Glutamatergic neuron (in vitro differentiated cells): ENCODE measurements at places on chromosomes 6 and 20. TPM values are rescaled to one million over a fixed set of nuclear protein-coding genes. Genes with fewer than 3 reads are reported as not detected.

DNA sequence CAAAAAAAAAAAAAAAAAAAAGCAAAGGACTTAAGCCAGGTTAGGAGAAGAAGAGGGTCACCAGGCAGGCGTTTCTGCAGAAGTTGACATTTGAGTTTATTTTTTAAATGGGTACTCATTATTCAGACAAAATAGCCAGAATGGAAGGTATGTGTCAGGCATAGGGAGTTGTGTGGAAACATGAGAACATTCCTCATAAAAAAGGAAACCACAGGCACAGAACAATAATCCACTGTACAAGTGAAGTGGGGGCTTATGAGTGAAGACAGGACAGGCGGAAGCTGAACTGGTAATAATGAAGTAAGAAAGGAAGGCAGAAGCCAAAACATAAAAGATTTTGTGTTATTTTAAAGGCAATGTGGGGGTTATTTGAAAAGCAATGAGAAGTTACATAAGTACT lies 104.6 kb downstream of the EPB41L2 start:
- no peaks in the 10 kb centered on the region for H3K4me1 ChIP-seq
- no peak overlapping the region for H3K4me3 ChIP-seq
- DNase-seq = no peak
- H3K36me3 ChIP-seq = no peaks in the 10 kb centered on the region
- no peak overlapping the region for H3K27ac ChIP-seq

GRCh38 chr6:166615059-166615770 lies 11.8 kb downstream of the RPS6KA2 start:
- peak overlapping the region; percentile 59 for H3K4me3 ChIP-seq
- H3K27ac ChIP-seq = peak overlapping the region; percentile 86
- peaks cover 6% of the 10 kb centered on the region for H3K27me3 ChIP-seq
- H3K36me3 ChIP-seq = peaks cover 13% of the 10 kb centered on the region

GRCh38 chr6:55437141-55437540 lies 109.9 kb downstream of the GFRAL start:
- no peak overlapping the region for H3K27ac ChIP-seq
- H3K27me3 ChIP-seq = no peaks in the 10 kb centered on the region
- H3K4me3 ChIP-seq = no peak overlapping the region
- DNase-seq = no peak
- no peaks in the 10 kb centered on the region for H3K36me3 ChIP-seq

DNA sequence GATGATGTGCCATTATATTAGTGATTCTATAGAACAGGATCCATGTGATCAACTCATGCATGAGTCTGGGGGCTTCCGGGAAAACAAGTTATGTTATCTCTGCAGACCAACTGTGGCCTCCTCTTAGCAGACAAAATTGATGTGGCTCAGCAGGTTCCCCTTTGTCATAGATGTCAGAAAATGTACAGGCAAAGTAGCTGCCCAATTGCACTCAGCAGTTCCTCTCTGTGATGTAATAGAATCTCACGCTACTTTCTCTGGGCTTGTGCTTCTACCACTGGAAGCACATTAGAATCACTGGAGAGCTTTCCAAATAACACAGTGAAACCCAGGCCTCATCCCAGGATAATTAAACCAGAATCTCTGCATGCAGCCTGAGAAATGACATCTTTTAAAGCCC lies 253.1 kb downstream of the SLC24A3 start:
- H3K27me3 ChIP-seq = peaks cover 8% of the 10 kb centered on the region
- H3K4me3 ChIP-seq = peak overlapping the region; percentile 19
- H3K36me3 ChIP-seq = no peaks in the 10 kb centered on the region
- peaks cover 38% of the 10 kb centered on the region for H3K4me1 ChIP-seq
- peak overlapping the region; percentile 63 for H3K27ac ChIP-seq

- H3K4me1 ChIP-seq = peaks cover 6% of the 10 kb centered on the region
- no peak overlapping the region for H3K27ac ChIP-seq
- H3K27me3 ChIP-seq = peaks cover 3% of the 10 kb centered on the region
- DNase-seq = no peak
- H3K36me3 ChIP-seq = no peaks in the 10 kb centered on the region
- no peak overlapping the region for H3K4me3 ChIP-seq
These were observed 10.1 kb upstream of the LRFN2 start for GRCh38 chr6:40597301-40597700.

GRCh38 chr20:10504994-10505730 lies 70.1 kb downstream of the SLX4IP start:
- H3K4me1 ChIP-seq = peaks cover 21% of the 10 kb centered on the region
- no peak overlapping the region for H3K4me3 ChIP-seq
- H3K27ac ChIP-seq = no peak overlapping the region
- H3K27me3 ChIP-seq = peaks cover 2% of the 10 kb centered on the region
- H3K36me3 ChIP-seq = no peaks in the 10 kb centered on the region

PLCB1 gene
- total RNA-seq = 37.4 TPM

RAMACL gene
- 9.5 TPM for total RNA-seq

MEP1A gene
- not detected for total RNA-seq

HSPA12B gene
- total RNA-seq = 0.44 TPM
